Esophagus muscularis mucosa (tissue), 4 donors: ENCODE measurements at places on chromosomes 5 and 9. TPM values are rescaled to one million over a fixed set of nuclear protein-coding genes. Genes with fewer than 3 reads are reported as not detected.

RMRP gene
- total RNA-seq, result 3,077 TPM

STPG3 gene
- total RNA-seq, result not detected

ALDOB gene
- 0.33 TPM for total RNA-seq

ADRA1B gene
- total RNA-seq, result 2.8 TPM

SPINK6 gene
- not detected for total RNA-seq

- peak; percentile 83 for DNase-seq
Measured at GRCh38 chr9:2859776-2860379, 16.0 kb upstream of the PUM3 start.

DNA sequence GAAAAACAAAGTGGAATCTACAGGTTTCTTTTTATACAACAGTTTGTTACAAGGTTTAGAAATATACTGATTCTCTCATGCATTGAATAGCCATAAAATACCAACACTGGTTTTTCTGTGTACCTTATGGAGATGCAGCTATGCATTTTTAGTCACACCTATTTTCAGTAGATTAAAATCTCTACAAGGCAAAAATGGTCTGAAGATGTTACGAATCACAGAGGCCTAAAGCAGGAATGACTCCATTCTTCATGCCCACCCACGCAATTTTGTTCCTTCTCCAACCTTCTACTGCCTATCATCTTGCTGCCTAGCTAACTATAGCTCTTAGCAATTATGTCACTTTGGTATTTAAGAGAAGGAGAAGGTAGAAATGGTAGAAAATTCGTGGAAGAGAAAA, 9.9 kb downstream of the PLK2 start:
- DNase-seq, result no peak

DNA sequence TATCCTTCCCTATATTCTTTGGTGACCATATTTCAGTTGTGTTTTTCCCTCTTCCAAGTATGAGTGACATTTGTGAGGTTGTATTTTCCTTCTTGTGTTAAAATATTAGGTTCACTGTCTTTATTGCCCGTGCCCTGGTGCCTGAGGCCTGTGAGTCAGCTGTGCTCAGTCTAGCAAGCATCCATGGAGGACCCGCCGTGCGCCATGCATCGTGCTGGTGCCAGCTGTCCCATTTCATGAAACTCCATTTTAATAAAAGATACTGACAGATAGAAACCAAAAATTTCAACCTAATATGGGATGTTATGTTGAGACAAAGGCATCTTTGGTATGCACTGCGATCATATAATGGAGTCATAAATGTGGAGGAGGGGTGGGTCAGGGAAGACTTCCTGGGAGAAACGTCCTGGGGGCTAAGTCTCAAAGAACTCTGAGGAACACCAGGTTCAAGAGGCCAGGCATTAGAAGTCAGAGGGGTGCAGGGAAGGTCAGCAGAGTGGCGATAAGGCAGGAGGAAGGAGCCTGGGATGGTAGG, 34.0 kb upstream of the FGF1 start:
- DNase-seq, result no peak

- no peak for DNase-seq
Measured at GRCh38 chr9:82031538-82032280, 43.1 kb downstream of the SPATA31D1 start.

DNA sequence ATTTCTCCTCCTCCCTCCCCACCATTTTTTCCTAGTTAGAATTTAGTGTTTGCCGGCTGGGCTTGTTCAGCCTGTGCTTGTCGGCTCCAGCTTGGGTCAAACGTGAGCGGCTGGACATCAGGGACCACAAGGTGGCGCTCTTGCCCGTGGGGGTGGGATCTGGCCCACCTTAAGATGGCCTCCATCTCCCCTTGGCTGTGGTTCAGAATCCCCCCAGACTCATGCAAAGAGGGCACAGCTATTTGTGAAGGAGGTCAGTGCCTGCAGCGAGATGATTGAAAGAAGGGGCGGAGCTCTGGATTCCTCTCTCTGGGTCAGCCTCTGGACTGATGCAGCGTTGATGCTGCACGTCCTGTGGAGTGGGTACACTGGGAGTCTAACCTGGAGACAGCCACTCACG, 283.3 kb upstream of the TUT7 start:
- DNase-seq, result no peak

GRCh38 chr9:113261917-113262671, 13.3 kb downstream of the CDC26 start:
- no peak for DNase-seq

GRCh38 chr9:4798281-4799032, 5.7 kb downstream of the RCL1 start:
- no peak for DNase-seq

DNA sequence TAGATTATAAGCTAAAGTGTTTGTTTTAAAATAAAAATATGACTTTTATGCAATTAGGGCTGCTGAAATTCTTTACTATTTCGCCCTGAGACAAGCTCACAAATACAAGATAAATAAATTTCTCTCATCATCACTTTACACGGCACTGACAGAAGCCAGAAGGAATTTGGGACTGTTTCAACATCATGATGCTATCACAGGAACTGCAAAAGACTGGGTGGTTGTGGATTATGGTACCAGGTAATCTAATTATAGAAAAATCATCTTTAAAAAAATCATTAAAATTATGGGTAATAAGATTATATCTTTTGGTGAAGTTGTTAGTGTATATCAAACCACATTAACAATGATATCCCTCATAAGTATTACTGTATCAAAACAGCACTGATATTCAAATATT, 95.0 kb downstream of the MAN2A1 start:
- no peak for DNase-seq

DNA sequence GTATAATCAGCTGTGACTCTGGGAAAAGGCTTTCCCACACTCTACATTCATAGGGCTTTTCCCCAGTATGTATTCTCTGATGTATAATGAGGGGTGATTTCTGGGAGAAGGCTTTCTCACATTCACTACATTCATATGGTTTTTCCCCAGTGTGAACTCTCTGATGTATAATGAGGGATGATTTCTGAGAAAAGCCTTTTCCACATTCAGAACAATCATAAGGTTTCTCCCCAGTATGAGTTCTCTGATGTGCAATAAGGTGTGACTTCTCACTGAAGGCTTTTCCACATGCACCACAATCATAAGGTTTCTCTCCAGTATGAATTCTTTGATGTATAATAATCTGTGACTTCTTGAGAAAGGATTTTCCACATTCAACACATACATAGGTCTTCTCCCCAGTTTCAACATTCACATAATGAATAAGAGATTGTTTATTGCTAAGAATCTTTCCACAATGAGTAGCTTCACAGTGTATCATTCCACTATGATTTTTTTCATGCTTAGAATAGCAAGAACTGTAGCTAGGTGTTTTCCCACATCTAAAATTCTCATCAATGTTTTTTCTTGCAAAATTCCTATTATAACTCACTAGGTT, 26.7 kb upstream of the ZNF300 start:
- DNase-seq, result no peak

DNA sequence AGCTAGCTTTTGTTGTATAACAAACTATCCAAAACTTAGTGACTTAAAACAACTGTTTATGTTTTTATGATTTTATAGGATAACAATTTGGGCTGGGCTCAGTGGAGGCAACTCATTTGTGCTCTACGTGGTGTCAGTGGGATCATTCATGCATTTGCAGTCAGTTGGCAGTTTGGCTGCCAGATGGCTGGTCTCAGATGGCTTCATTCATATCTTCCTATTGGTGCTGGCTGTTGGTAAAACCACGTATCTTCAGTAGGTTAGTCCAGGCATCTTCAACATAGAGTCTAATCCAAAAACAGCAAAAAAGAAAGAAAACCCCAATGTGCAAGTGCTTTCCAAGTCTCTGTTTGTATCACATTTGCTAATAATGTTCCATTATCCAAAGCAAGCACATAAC, 51.7 kb upstream of the RIC1 start:
- no peak for DNase-seq

GRCh38 chr9:105757496-105758251, 63.3 kb downstream of the TMEM38B start:
- no peak for DNase-seq

- no peak for DNase-seq
Measured at GRCh38 chr5:112210430-112211005, 208.6 kb downstream of the EPB41L4A start.

- peak; percentile 45 for DNase-seq
Measured at GRCh38 chr9:78620764-78621163, 323.8 kb downstream of the PSAT1 start.

- DNase-seq, result no peak
Measured at GRCh38 chr5:52740007-52740406, 47.7 kb upstream of the ITGA1 start.

DNA sequence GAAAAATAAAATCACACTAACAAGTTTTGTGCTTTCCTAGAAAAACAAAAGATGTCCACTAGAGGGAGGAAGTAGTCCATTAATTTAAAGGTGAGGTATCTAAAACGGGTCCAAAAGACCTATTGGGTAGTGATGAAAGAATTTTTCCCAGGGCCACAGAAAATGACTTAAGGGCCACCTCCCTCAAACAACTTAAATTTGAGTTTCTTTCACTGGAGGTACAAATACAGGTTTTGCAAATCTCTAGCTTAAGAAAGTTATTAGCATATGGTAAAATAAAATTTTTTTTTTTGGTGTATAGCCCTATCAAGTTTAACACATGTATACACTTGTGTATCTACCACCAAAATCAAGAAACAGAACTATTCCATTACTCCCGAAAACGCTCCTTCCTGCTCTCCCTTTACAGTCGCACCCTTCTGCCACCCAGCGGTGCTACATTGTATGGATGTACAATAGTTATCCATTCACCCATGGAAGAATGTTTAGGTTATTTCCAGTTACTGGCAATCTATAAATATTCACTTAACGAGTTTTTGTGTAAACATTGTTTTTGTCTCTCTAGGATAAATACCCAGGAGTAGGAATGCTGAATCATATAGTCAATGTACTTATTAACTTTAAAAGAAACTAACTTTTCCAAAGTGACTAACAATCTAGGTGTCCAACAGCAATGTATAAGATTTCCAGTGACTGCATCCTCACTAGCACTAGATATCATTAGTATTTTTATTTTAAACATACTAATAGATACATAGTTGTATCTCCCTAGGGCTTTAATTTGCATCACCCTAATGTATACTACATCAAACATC, 21.9 kb downstream of the DEPDC1B start:
- no peak for DNase-seq

- DNase-seq, result no peak
Measured at GRCh38 chr9:125409637-125410521, 148.3 kb downstream of the GAPVD1 start.

- no peak for DNase-seq
Measured at GRCh38 chr5:81315830-81316229, 14.4 kb downstream of the ZCCHC9 start.

GRCh38 chr5:74464512-74465209, 175.9 kb downstream of the ENC1 start:
- peak; percentile 42 for DNase-seq

DNA sequence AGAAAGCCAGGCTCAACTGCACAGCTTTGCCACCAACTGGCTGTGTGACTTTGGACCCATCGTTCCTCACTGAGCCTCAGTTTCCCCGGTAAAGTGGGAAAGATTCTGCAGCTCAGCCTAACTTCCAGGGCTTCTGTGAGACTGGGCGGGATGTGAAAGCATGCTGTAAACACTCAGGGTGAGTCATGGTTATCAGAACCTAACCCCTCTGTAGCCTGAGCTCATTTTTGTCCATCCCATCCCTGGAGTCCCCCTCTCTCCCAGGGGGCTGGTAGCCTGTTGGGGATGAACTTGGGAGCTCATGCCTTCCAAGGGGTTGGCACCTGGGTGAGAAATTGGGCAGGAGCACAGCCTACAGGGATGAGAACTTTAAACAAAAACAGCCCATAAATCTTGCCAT, 2.3 kb downstream of the CCDC69 start:
- DNase-seq, result no peak

DNA sequence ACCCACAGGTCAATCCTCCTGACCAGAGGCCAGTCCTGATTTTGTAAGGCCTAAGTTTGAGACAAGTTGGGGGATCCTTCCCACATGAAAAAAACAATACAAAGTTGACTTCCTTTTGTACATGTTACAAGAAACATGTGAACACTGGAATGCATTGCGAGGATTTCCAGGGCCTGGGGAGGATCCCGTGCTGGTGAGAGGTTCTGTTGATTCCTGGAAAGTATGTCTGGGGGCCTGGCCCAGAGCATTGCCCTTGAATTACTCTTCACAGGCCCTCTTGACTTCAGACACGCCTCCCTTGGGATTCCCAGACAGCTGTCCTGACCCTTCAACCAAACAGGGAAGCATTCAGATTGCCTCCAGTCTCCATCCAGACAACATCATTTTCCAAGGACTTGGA, 234.2 kb upstream of the IRX2 start:
- DNase-seq, result peak; percentile 89
